Pulmonary artery endothelial cell (primary cell): ENCODE measurements at places on chromosomes 5 and 9. TPM values are rescaled to one million over a fixed set of nuclear protein-coding genes. Genes with fewer than 3 reads are reported as not detected.

DNA sequence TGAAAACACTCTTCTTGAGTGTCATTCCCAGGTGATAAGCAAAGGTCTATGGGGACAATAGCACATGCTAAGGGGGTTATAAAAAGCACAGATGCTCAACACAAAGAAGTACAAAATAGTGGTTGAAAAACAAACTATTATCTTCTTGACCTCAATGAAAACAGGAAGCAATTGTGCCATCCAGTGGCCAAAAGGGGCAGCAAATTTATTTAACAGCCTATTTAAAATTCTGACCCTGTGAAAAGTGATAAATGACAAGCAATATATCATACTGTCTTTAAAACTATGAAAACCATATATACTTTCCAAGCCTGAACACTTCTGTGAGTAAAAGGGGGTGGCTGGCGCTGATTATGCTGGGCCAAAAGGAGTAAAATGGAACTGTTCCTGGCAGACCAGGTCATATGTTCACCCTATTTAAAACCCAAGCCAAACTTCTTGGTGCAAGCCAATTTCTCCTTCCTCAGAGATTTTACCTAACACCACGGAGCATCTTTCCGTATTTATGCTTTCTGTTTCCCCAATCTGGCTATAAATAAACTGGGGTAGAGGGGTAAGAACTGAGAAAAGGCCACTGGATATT is 29.7 kb downstream of the TEX10 start:
- DNase-seq = no peak

GRCh38 chr9:113808391-113809358 is 67.4 kb upstream of the ZNF618 start:
- no peak for DNase-seq

DNA sequence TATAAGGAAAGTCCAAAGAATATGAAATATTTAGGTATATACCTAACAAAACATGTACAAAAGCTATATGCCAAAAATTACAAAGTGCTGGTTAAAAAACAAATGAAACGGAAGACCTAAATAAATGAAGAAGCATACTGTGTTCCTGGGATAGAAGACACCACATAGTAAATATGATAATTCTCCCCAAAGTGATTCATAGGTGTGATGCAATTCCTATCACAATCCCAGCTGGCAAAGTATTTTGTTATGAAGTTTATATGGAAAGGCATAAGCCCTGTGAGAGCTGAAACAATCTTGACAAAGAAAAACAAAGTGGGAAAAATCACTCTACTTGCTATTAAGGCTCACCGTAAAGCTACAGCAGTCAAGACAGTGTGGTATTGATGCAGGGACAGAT is 2.6 kb upstream of the SMIM23 start:
- no peak for DNase-seq

GRCh38 chr9:18717759-18718158 is 243.8 kb downstream of the ADAMTSL1 start:
- DNase-seq = no peak

GRCh38 chr5:180234271-180234670 is 25.3 kb upstream of the RASGEF1C start:
- DNase-seq = no peak

DNA sequence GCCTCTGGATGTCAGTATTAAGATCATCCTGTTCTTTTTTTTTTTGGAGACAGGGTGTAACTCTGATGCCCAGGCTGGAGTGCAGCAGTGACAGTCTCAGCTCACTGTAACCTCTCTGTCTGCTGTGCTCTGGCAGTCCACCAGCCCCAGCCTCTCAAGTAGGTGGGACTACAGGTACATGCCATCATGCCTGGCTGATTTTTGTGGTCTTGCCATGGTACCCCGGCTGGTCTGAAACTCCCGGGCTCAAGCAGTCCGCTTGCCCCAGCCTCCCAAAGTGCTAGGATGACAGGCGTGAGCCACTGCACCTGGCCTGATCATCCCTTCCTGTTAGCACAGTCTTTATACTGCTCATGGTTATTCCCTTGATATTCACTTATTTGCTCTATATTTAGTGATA is 3.5 kb downstream of the KDM4C start:
- no peak for DNase-seq

DNA sequence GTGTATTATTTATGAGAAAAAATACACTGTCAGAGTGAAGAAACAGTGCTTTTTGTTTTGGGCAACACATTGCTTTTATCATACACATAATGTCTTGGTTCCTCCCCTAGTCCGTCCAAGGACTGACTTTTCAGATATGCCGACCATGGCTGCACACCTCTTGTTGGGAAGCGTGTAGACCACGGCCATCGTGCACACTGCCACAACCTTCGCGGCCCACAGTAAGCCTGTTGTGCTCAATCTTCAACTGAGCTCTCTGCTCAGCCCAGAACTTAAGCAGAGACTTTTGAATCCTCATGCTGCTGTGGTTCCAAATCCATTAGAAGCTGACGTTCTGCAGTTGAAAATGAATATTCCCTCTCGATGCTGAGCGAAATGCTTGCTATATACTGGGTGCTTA is 157.6 kb upstream of the IRX2 start:
- DNase-seq = no peak

- DNase-seq = no peak
Observed at GRCh38 chr9:123684393-123685149, 245.4 kb downstream of the DENND1A start.

Gene SLC23A1
- not detected in 2 replicates for total RNA-seq

Gene NOTCH1
- total RNA-seq = 70.7 and 92.1 TPM in 2 replicates

DNA sequence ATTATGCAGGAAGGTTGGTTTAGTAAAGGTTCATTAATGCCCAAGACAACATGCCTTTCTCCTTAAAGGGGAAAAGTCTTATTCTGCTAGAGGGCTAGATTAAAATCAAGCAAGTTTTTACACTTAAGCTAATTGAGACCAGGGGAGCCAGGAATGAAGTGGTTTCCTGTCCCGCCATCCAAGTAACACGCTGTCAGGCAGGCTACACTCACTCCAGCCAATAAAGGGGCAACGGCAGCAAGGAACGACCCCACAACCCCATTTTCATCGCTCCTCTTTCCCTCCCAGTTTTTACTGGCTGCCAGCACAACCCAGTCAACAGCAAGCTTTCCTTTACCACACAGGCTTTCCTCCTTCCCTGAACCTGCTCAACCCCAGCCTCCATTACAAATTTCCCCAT is 225.1 kb downstream of the DCP2 start:
- no peak for DNase-seq

Gene OMD
- 0.04 and 0.07 TPM in 2 replicates for total RNA-seq

GRCh38 chr9:69916950-69917349 is 96.3 kb downstream of the CFAP95 start:
- DNase-seq = no peak

GRCh38 chr9:87884578-87885459 is 2.1 kb downstream of the SPATA31E1 start:
- no peak for DNase-seq

DNA sequence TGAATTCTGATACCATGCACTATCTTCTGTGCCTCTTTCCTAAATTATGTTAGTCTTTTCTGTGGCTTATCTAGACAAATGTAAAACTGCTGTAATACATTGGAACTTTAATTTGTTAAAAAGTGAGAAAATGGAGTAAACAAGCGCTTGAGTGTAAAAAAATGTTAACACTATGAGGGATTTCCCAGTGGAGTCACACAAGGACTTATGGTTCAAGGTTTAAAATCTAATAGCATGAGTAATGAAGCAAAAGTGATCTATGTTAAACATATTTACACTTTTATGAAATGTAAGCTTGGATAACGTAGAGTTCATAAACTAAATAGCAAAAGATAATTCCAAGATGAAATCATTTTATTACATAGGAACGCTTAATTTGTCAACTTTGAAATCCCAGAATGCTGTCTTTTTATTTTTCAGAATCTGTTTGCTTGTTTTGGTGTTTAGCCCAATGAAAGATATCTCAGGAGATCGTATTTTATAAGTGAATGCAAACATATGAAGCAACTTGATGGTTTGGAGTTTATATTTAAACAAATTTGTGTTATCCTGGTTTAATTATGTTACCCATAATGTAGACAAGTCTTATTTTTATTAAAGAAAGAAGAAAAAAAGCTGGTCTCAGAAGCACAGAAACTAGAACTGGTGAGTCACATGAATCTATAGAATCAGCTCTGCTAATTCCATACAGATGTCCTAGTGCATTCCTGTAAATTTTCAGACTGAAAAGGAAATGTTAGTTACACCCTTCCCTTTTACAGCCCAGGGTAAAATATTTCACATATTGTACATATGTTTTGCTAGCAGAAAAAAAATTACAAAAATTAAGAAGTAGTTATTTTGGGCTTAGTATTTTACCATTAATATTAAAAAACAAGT is 34.2 kb upstream of the FBN2 start:
- no peak for DNase-seq

DNA sequence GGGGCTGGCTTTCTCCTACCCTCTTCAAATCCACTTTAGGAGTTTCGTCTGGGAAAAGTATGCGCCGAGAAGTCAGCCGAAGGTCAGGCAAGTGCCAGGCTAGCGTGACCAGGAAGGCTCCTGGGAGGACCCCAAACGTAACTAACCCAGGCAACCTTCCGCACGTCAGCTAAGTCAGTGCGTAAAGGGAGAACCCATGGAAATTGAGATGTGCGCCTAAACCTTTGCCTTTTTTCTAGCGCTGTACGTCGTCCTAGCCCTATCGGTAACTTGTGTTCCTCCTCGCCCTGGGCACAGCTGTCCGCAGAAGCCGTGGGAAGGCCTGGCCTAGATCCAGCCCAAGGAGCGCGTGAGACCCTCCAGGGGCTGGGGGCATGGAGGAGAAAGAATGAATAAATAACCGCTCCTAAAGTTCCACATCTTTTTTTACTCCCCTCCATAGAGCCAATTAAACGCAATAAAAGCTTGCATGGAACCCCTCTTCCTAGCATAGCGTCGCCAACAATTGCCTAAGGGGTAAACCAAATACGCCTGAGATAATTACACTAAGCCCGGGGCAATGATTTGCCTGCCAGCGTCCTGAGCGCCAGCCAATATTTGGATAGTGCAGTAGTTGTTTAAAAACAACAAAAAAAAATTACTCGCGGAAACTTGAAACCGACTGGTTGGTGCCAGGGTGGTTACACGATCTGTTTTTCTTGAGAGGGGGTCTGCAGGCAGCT is 4.0 kb upstream of the FOXB2 start:
- DNase-seq = no peak

GRCh38 chr5:185095-186070 is 5.9 kb upstream of the LRRC14B start:
- no peak for DNase-seq

Gene FOXI1
- total RNA-seq = not detected in 2 replicates

DNA sequence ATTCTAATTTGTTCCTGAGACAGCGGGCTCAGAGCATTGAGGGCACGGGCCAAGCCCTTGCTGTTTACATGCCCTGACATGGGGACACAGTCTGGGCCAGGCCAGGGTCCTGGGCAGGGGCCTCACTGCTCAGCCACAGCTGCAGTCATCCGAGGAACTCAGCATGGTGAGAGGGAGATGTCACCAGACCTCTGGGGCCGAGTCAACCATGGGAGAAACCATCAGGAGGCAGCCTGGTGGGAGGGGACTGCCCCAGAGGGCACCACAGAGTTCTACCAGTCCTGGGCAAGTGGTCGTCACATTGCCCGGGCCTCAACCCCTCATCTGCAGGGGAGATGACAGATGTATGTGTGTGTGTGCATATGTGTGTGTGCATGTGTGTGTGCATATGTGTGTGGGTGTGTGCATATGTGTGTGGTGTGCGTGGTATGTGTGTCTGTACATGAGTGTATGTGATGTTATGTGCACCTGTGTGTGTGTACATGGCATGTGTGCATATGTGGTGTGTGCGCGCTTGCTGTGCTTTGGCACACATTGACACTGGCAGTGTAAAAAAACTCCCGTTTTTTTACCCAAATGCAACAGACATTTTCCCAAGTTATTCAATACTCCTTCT is 42.4 kb upstream of the TMEM250 start:
- no peak for DNase-seq
